NCI-H2171 (cell line): ENCODE measurements at places on chromosomes 16 and 17.

- DNase-seq: no peak
These were observed 4.2 kb downstream of the AIPL1 start for GRCh38 chr17:6430769-6431168.

DNA sequence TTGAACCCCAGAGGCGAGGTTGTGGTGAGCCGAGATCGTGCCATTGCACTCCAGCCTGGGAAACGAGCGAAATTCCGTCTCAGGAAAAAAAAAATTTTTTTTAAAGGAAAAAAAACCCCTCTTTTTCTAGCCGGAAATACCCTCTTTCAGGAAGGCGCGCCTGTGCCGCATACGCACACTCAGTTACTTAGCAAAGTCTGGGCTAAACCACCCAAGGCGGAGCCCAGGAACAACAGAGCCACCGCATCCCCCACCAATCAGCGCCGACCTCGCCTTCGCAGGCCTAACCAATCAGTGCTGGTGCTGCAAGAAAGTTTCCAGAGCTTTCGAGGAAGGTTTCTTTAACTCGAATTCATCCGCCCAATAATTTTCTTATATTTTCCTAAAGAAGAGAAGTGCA lies 510.4 kb downstream of the KCNJ18 start:
- no peak for DNase-seq

DNA sequence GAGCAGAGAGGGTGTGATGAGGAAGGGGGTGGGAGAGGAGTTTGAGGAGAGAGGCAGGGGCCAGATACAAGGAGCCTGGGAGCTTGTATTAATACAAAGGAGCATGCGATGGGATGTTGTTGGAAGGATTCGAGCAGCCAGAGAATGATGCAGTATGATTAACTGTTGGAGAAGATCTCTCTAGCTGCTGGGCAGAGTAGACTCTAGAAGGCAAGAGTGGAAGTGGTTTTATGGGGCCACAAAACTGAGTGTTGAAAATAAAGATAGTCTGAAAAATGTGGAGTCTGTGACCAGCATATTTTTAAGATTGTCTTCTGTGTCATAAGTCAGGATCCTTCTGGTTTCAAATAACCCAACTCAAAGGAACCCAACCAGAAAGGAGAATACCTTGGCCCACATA lies 98.3 kb downstream of the MSI2 start:
- no peak for DNase-seq

DNA sequence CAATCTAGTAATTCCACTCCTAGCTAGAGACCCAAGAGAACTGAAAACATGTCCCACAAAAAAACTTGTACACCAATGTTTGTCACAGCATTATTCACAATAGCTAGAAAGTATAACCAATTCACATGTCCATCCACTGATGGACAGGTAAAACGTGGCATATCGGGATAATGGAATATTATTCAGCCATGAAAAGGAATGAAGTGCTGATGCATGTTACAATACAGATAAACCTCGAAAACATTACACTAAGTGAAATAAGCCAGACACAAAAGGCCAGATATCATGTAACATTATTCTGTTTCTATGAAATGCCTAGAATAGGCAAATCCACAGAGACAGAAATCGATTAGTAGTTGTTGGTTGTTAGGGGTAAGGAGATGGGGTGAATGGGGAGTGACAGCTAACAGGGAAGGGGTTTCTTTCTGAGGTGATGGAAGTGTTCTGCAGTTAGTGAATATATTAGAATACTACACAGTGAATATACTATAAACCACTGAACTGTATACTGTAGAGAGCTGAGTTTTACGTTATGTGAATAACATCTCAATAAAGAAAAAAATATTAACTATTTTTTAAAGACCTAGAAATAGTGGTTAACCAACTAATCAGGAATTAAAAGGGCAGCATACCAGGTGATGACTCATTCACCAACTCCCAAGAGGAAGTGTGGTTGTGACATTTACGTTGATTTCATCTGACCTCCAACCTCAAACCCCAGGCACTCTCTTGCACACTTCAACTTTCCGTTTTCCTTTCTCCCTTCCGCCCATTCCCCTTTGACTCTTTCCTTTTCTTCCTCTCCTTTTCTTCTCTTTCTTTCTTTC lies 48.6 kb downstream of the GAS7 start:
- DNase-seq: no peak

- DNase-seq: no peak
These were observed 8.7 kb downstream of the DLX4 start for GRCh38 chr17:49977463-49978389.

DNA sequence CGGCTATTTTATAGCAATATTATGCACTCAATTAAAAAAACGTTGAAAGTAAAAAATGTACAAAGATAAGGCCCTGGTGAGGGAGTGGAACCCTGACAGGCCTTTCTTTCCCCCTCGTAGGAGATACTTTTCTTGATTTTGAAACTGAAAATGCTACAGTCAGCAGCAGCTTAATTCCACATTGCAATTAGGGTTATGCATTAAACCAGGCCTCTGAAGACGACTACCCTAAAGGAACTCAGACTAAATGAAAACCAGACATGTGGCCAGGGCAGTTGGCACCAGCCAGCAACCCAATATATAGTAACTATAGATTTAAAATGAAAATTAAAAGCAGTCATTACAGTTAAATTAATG lies 463.2 kb upstream of the MAF start:
- DNase-seq: no peak

GRCh38 chr16:22736791-22737190 lies 77.2 kb upstream of the HS3ST2 start:
- no peak for DNase-seq

DNA sequence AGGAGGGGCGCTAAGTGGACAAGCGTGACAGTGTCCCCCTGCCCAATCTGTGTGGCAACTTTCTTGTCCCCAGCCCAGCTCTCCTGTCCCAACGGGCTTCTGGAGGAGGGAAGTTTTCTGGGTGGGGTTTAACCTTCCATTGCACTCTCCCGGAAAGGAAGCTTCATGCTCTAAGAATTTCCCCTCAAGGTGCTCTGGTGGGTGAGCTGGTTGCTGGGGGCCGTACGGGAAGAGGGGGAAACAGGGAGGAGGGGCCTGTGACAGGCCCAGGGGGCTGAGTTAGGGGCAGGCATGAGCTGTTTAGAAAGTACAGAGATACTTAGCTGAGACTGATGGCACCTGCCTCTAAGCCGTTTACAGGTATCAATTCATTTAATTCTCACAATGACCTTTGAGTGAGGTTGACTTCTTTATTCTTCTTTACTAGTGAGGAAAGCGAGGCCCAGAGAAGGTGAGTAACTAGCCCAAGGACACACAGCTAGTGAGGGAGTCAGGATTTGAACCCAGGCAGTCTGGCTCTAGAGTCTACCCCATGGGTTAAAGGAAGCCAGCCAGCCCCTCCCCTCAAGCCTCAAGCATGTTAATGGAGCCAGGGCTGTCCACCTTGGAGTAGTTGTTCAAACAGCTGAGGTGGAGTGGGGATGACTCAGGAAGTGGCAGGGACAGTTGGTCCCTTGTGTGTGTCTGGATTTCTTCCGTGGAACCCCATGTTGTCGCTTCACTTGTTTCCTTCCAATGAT lies 18.9 kb downstream of the ADGRG1 start:
- no peak for DNase-seq

- no peak for DNase-seq
These were observed 286.4 kb downstream of the CPPED1 start for GRCh38 chr16:12517310-12517694.

DNA sequence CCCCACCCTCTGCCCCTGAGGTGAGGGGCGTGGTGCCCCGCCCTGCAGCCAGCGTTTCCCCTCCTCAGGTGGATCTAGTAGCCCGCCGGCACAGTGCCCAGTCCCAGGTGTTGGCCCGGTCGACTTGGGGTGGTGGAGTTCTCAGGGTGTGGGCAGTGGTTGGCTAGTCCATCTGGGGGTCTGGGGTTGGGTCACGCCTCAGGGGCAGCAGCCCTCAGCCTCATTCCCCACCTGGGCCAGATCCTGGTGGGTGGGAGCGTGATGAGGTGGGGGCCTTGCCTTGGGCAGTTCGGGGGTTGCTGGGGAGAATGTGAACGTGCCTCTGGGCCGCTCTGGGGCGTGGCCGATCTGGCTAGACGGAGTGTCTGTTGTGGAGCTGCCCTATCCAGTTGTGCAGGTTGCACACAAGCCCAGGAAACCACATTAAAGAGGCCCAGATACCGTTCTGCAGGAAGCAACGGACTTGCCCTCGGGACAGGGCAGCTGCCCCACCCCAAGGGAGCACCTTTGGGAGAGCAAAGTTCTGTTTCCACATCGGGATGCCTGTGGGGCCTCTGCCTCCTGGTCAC lies 32.0 kb downstream of the GSE1 start:
- DNase-seq: no peak

GRCh38 chr16:49929626-49930025 lies 73.7 kb upstream of the ZNF423 start:
- DNase-seq: no peak

- no peak for DNase-seq
These were observed 59.7 kb downstream of the HLF start for GRCh38 chr17:55324296-55324978.

- no peak for DNase-seq
These were observed 30.1 kb downstream of the FZD2 start for GRCh38 chr17:44587339-44587738.

- no peak for DNase-seq
These were observed 229.4 kb upstream of the GOT2 start for GRCh38 chr16:58963479-58963878.

GRCh38 chr16:3458278-3458851 lies 14.9 kb downstream of the NAA60 start:
- no peak for DNase-seq

GRCh38 chr17:6388416-6388815 lies 46.5 kb downstream of the AIPL1 start:
- DNase-seq: no peak

DNA sequence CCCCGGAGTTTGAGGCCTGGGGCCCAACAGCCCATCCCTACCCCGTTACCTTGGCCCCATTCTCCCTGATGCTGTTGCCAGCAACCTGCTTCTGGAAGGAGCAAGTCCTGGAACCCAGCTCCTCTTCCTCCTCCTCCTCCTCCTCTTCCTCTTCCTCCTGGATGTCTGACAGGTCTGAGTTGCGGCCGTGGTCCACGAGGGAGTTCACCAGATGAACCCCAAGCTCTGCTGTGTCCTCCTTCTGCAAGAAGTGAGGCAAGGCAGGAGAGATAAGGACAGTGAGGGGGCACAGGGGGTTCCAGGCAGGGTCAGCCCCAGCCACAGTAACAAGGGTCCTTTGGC lies 18.7 kb downstream of the TSPOAP1 start:
- DNase-seq: no peak

GRCh38 chr17:22469101-22469880 lies 777.0 kb downstream of the KCNJ18 start:
- no peak for DNase-seq

GRCh38 chr16:2005646-2006045 lies 4.0 kb downstream of the ZNF598 start:
- DNase-seq: no peak

GRCh38 chr17:40068129-40068581 lies 5.4 kb downstream of the THRA start:
- no peak for DNase-seq

DNA sequence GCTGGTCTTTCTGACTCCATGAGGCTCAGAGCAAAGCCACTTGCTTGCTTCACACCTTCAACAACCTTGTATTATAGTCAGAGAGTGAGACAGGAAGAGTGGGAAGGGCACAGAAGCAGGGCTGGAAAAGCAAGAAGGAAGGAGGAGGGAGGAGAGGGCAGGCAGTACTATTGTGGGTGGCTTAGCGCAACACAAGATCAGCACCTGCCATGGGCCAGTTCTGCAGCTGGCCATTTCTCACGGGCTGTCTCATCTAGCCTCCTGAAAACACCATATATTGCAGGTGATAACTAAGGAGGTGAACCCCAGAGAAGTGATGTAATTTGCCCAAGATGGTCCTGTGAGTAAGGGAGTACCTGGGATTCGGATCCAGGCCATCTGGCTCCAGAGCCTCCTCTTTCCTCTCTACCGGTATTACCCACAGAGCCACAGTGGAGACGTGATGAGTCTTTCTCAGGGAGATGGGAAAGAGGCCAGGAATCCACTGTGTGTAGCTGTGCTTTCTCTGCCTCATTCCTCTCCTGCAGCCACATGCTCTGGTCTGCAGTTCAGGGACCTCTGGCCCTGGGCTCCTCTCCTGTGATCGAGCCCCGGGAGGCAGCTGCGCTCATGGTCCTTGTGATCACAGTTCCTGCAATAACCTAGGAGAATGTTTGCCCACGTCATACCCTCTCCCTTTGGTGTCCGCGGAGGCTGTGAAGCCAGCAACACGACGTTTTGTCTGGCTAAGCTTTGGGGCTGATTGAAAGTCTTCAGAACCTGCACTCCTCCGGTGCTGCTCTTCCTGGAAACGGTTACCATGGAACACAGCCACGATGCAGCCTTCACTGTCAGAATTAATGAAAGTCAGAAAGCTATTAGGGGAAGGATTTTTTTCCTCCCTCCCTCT lies 178.1 kb upstream of the CCL2 start:
- no peak for DNase-seq

GRCh38 chr17:69912805-69913204 lies 162.2 kb upstream of the KCNJ16 start:
- DNase-seq: no peak

DNA sequence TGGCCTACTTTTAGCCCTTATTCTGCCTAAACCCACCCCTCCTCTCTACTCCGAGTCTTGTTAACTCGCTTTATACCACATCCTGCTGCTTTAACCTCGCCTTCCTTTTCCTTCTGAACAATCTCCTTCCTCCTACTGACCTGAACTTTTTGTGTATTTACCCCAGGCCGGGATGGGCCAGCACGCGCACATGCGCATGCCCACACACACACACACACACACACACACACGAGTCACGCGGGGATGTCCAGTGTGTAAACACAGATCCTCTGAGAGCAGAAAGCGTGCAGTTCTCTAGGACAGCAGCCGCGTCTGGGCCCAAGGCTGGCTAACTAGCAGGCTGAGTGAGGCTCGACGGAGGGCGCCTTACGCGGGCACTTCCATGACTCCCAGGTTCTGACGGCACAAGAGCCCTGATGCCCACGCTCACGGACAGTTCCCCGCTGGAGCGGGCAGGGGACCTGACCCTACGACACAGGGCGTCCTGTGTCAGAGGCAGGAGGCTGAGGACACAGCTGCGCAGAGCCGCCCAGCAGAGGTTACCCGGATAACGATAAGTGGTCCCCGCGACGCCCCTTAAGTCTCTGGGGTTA lies 610 bp downstream of the PIK3R5 start:
- DNase-seq: no peak

GRCh38 chr16:23207485-23207884 lies 24.9 kb downstream of the SCNN1G start:
- DNase-seq: no peak

- no peak for DNase-seq
These were observed 1.1 kb downstream of the CREBBP start for GRCh38 chr16:3879258-3879886.
